Heart right ventricle (tissue), 16 donors: ENCODE measurements at places on chromosomes 5 and 9. TPM values are rescaled to one million over a fixed set of nuclear protein-coding genes. Genes with fewer than 3 reads are reported as not detected.
A peak's percentile ranks its signal among the peaks of the same experiment; 100 is the strongest.

The HRCT1 gene
- total RNA-seq, result 1.6 TPM

The SH2D3C gene
- total RNA-seq, result 15.9 TPM

The PLAC8L1 gene
- not detected for total RNA-seq

The FRMD3 gene
- total RNA-seq, result 92.4 TPM

- DNase-seq, result no peak
Observed at GRCh38 chr9:113267911-113268566, 7.3 kb downstream of the CDC26 start.

- no peak for DNase-seq
Observed at GRCh38 chr5:139985733-139986132, 57.4 kb downstream of the NRG2 start.

- DNase-seq, result peak; percentile 9
Observed at GRCh38 chr5:98341038-98342032, 432.1 kb upstream of the RGMB start.

- no peak for DNase-seq
Observed at GRCh38 chr5:34899066-34899465, 16.2 kb downstream of the RAD1 start.

GRCh38 chr9:5863092-5863746, 27.5 kb upstream of the MLANA start:
- DNase-seq, result peak; percentile 18
